ENCODE measurements at places on chromosomes 7 and 10. TPM values are rescaled to one million over a fixed set of nuclear protein-coding genes. Genes with fewer than 3 reads are reported as not detected.

The EMX2 gene
- total RNA-seq = not detected

The OR2A42 gene
- total RNA-seq = not detected

The NSUN5 gene
- 26.0 TPM for total RNA-seq

DNA sequence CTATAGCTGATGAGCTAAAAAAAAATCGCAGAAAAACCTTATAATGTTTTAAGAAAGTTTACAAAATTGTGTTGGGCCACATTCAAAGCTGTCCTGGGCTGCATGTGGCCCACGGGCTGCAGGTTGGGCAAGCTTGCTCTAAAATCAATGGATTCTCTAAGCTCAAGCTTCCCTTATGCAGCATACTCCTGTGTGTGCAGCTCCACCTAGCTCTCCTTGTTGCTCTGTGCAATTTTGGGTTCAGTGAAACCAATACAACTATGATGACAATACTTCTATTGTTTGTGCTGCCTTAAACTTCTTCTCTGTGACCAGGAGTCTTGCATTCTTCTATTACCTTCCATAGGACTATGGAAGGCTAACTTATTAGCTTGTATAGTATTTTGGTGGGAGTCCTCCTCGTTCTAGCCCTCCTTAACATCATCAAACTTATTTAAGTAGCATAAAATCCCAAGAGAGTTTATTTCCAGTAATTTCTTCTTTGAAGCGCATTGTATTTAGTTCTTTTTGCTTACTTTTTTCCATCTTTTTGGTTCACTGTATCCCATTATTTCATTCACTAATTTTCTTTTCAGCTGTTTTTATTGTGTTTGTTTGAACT is 170.9 kb upstream of the SMIM30 start:
- H3K36me3 ChIP-seq = no peaks in the 10 kb centered on the region
- no peak overlapping the region for H3K4me3 ChIP-seq
- no peak overlapping the region for H3K27ac ChIP-seq

DNA sequence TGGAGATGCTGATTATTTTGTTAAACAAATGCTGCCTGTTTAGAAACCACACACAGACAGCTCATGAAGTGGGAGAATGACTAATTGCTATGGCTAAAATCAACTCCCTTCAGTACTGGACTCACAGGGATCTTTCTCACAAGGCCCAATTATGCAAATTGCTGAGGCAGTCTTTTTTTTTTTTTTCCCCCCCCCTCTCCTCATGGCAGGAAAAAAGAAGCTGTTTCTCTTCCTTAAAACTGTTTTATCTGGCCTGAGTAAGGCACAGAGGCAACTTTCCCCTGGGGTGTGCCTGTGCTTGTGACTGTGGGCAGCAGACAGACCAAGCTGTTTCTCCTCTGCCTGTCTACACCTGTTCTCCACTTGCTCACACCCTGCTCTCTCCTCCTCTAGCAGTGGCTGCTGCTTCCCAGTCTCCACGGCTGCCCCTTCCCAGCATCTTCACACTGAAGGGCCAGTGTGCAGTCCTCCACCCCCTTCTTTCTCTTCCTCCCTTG is 65.4 kb upstream of the STEAP1B start:
- DNase-seq = peak; percentile 93
- H3K27ac ChIP-seq = peak overlapping the region; percentile 99
- H3K27me3 ChIP-seq = no peaks in the 10 kb centered on the region
- H3K4me3 ChIP-seq = peak overlapping the region; percentile 27

- H3K4me1 ChIP-seq = peaks cover 4% of the 10 kb centered on the region
- H3K36me3 ChIP-seq = no peaks in the 10 kb centered on the region
- H3K4me3 ChIP-seq = no peak overlapping the region
- no peak for DNase-seq
These were observed 54.4 kb downstream of the ZNF503 start for GRCh38 chr10:75347186-75347585.

DNA sequence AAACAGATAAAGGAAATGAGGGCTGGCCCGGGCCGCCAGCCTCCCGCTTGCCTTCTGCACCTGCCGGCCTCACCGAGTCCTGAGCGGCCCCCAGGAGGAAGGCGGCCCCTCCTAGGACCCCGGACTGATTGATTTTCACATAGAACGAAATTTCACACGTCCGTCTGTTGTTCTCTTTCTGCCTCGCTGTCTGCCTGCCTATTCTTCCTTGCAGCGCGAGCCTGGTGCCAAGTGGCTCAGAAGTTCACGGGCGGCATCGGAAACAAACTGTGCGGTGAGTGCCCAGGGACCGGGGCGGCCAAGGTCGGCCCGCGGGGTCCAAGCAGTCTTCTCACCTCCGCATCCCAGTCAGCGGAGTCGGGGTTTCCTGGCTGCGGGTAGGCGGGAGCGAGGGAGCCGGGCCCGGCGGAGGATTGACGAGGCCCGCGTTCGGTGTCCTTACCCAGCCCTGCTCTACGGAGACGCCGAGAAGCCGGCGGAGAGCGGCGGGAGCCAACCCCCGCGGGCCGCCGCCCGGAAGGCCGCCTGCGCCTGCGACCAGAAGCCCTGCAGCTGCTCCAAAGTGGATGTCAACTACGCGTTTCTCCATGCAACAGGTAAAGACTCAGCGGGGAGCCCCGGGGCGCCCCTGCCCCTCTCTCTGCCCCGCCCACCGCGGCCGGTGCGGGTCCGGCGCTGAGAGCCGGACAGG is 967 bp downstream of the GAD2 start:
- no peak overlapping the region for H3K27ac ChIP-seq
- H3K36me3 ChIP-seq = no peaks in the 10 kb centered on the region
- DNase-seq = no peak
- H3K27me3 ChIP-seq = peaks cover 81% of the 10 kb centered on the region
- H3K4me3 ChIP-seq = no peak overlapping the region
- peaks cover 6% of the 10 kb centered on the region for H3K4me1 ChIP-seq

DNA sequence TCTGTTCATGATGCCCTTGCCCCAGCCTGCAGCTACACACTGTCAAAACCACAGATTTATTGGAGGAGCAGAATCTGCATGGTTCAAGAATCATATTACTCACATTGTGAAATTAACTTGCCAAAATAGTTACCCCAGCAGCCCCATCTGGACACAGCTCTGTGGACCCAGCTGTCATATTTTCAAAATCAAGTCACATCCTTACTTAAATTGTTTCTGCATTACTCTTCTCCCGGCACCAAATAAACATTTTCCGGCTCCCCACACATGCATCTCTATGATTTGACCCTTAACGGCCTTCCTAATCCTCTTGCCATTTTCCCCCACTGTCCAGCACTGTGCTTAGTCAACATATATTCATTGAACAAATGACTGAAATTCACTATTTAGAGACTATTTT is 43.8 kb upstream of the GPR26 start:
- H3K4me3 ChIP-seq = no peak overlapping the region
- H3K27ac ChIP-seq = no peak overlapping the region
- no peaks in the 10 kb centered on the region for H3K36me3 ChIP-seq
- no peaks in the 10 kb centered on the region for H3K4me1 ChIP-seq

DNA sequence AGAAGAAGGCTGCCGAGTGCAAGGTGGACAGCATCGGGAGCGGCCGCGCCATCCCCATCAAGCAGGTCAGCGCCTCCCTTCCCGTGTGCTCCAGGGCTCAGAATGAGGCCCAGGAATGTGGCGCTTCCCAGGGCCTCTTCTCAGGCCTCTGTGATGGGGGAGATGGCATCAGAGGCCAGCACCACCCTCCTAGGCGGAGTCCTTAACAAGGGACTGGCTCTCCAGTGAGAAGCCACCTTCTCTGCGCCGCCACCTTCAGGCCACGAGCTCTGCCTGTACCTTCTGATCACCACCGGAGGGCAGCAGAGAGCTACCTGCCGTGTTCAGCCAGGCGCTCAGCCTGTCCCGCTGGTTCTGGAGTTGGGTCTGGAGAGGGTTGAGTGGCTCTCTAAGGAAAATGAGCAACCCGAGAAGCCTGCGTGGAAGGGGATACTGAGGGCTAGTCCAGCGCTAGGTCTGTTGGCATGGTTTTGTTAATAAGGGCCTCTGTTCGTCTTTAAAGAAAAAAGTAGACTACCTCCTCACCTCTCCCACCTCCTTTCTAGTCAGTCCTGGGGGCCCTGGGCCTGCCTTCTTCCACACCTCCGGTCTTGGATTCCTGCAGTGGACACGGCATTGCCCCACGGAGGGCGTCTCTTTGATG is 37.7 kb downstream of the AGAP3 start:
- no peak overlapping the region for H3K4me3 ChIP-seq
- H3K36me3 ChIP-seq = peaks cover 8% of the 10 kb centered on the region
- no peaks in the 10 kb centered on the region for H3K27me3 ChIP-seq
- no peak overlapping the region for H3K27ac ChIP-seq

DNA sequence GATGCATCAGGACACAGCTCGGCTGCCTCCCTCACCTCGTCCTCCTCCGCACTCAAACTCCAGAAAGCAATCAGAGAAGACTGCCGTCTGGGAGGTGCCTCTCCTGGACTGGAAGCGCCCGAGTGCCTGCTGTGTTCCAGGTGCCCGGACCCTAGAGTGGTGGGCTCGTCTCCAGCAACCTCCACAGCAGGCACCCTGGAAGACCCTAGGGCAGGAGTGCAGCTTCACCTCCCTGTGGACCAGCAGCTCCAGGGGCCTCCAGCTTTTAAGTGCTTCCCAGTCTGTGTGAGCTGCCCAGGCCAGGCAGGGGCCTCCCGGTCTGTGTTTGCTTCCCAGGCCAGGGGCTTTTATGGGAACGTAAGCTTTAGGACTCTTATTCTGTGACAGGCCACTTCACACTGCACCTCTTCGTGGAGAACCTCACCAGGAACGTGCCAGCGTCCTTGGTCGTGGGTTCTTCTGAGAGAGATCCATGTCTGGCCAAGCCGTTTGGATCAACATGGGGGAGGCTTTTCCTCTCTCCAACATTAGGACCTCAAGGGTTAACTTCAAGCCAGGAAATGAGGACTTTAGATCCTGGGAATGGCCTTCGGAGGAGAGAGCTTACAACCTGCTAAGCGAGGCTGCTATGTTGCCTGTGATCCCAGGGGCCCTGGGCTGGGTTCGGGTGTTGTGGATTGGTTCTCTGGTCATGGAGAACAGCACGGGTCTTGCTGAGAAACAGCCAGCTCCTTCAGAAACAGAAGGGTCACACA is 5.9 kb upstream of the PWWP2B start:
- no peak overlapping the region for H3K4me3 ChIP-seq

DNA sequence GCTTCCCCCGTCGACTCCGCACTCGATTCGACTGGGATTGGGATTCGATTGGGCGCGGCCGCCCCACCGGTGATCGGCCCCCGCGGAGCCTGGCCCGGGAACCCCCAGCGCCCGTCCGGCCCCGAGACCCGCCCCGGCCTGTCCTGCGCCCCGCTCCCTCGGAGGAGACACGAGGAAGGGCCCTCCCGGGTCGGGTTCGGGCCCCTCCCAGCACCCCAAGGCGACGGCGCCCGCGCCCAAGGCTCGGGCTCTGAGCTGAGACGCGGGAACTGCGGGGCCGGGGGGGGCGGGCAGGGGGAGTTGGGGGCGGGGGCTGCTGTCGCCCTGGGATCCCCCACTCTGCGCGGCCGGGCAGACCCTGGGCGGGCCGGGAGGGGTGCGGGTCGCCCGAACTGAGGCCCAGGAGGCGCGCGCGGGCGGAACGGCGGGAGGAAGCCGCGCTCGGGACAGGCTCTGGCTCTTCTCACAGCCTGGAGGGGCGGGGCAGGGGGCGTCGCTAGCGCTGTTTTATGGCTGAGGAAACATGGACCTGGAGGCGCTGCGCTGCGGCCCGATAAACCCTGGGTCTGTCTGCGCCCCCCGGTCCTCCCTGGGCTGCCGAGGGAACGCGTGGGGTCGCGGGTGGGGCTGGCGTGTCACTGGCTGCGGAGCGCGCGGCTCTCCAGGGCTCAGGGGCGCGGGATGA is 1.7 kb upstream of the NKX6-2 start:
- no peak overlapping the region for H3K4me3 ChIP-seq
- DNase-seq = no peak
- H3K27me3 ChIP-seq = peaks cover 40% of the 10 kb centered on the region
- H3K36me3 ChIP-seq = peaks cover 1% of the 10 kb centered on the region
- H3K27ac ChIP-seq = no peak overlapping the region
- H3K4me1 ChIP-seq = peaks cover 5% of the 10 kb centered on the region

- H3K36me3 ChIP-seq = no peaks in the 10 kb centered on the region
- DNase-seq = no peak
- H3K4me1 ChIP-seq = no peaks in the 10 kb centered on the region
- no peak overlapping the region for H3K27ac ChIP-seq
These were observed 93.8 kb upstream of the MKI67 start for GRCh38 chr10:128220021-128220420.

DNA sequence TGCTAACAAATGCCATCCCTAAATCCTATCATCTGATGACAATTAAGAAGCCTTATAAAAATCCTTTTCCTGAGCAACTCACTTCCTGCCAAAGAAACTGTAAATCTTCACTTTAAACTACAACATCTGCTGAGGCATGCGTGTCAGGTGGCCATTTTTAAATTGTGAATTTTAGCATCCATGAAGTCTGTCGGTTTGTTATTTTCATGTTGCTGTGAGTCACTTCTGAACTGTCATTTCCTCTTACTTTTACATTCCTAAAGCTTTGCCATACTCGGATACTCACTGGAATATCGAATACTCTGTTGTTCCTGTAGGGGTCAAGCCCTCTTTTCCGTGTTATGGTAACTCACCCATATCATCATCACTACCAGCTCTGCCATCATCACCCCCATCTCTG is 34.3 kb upstream of the TMEM26 start:
- no peaks in the 10 kb centered on the region for H3K36me3 ChIP-seq
- H3K27me3 ChIP-seq = no peaks in the 10 kb centered on the region
- H3K4me1 ChIP-seq = no peaks in the 10 kb centered on the region
- DNase-seq = peak; percentile 57
- no peak overlapping the region for H3K4me3 ChIP-seq
- no peak overlapping the region for H3K27ac ChIP-seq

- DNase-seq = no peak
- H3K27me3 ChIP-seq = peaks cover 72% of the 10 kb centered on the region
- no peaks in the 10 kb centered on the region for H3K36me3 ChIP-seq
- no peak overlapping the region for H3K27ac ChIP-seq
- no peak overlapping the region for H3K4me3 ChIP-seq
These were observed 939 bp upstream of the VAX1 start for GRCh38 chr10:117138838-117139580.

DNA sequence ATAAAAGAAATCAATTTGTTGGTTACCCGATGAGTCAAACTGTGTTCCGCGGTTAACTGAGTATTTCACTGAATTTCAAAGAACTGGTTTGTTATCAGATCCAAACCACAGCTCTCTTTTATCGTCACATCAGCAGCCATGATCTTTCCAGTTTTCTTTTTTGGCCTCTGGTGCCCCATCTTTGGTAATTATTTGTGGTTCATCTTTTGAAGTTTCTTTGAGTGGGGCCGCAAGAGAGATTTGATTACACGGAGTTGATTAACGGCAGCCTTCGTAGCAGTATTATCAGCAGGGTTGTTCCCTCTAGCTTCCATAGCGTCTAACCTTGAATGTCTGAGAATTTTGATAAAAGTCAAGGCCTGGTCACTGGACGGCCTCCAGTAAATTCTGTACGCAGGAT is 154.9 kb upstream of the TNRC18 start:
- peaks cover 4% of the 10 kb centered on the region for H3K27me3 ChIP-seq
- DNase-seq = no peak
- H3K4me3 ChIP-seq = no peak overlapping the region
- H3K4me1 ChIP-seq = no peaks in the 10 kb centered on the region
- no peak overlapping the region for H3K27ac ChIP-seq

- no peak overlapping the region for H3K27ac ChIP-seq
- H3K4me1 ChIP-seq = no peaks in the 10 kb centered on the region
- H3K27me3 ChIP-seq = no peaks in the 10 kb centered on the region
- no peaks in the 10 kb centered on the region for H3K36me3 ChIP-seq
These were observed 22.5 kb downstream of the ADCY1 start for GRCh38 chr7:45596665-45597095.
